ENCODE measurements at places on chromosomes 16 and 17. TPM values are rescaled to one million over a fixed set of nuclear protein-coding genes. Genes with fewer than 3 reads are reported as not detected.

DNA sequence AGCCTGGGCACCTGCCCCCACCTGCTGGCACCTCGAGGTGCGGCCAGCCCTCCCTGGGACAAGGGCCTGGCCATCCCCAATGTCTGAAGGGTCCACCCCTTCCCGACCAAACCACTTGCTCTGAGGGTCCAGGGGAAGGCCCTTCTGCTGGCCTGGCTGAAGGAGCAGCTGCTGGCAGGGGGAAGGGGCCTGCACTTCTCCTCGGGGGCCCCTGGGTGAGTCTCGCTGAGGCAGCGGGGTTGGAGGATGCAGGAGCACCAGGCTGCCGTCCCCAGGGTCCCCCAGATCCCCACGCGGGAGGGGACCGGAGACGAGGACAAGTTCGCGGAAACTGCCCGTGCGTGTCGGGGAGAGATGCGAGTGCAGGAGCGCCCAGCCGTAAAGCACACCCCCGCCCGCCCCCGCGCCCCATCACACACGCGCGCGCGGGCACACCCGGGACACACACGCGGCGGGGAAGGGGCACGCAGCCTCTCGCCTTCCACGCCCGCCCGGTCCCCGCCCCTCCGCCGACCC is 725 bp upstream of the CACNA1H start:
- H3K27ac ChIP-seq, result no peak overlapping the region
- peaks cover 7% of the 10 kb centered on the region for H3K27me3 ChIP-seq
- DNase-seq, result no peak
- no peaks in the 10 kb centered on the region for H3K36me3 ChIP-seq

TNFSF13 gene
- 3.5 TPM for total RNA-seq

- peaks cover 6% of the 10 kb centered on the region for H3K4me1 ChIP-seq
- no peak for DNase-seq
- H3K36me3 ChIP-seq, result no peaks in the 10 kb centered on the region
- H3K4me3 ChIP-seq, result no peak overlapping the region
These were observed 55.2 kb upstream of the MGAT5B start for GRCh38 chr17:76812968-76813367.

DNA sequence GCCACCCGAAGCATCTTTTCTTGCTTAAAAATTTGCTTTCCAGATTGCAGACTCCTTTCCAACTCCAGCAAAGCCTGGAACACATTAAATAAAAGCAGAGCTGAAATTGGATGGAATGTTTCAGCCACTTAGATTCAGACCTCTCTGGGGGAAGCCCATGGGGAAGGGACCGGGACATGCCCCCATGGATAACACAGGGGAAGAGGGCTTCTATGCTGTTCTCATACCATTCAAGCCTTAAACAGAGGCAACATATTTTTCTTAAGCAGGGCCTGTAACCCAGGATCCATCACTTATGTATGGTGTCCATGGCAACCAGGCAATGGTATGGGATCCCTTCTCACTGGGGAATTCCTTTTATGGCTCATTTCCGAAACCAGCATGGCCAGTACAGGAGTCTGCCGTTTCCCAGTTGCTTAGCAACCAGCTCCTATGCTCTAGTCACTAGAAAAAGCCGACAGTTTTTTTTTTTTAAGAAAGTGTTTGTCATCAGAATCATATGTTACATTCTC is 62.0 kb upstream of the MARCHF10 start:
- no peaks in the 10 kb centered on the region for H3K36me3 ChIP-seq
- peak; percentile 71 for DNase-seq
- peaks cover 36% of the 10 kb centered on the region for H3K4me1 ChIP-seq
- H3K27ac ChIP-seq, result peak overlapping the region; percentile 94
- H3K4me3 ChIP-seq, result peak overlapping the region; percentile 73

DNA sequence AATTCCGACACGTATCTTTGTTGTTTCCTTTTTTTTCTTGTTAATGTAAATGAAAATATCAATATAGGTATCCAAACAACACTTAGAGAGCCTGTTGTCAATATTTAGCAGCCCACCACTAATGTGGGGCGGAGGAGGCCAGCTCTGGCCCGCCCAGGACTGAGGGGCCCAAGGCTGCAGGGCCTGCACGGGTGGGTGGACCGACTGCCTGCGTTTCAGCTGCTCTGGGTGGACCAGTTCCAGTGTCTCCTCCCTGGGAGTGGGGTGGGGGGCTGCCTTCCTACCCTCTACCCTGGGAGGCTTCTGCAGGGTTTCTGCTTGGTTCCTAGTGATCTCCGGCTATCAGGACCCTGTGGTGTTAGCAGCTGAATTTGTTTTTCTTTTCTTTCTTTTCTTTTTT is 15.9 kb upstream of the ADGRG1 start:
- H3K36me3 ChIP-seq, result no peaks in the 10 kb centered on the region
- no peak overlapping the region for H3K27ac ChIP-seq
- no peaks in the 10 kb centered on the region for H3K27me3 ChIP-seq
- H3K4me1 ChIP-seq, result no peaks in the 10 kb centered on the region
- DNase-seq, result no peak

PRPF8 gene
- total RNA-seq, result 321 TPM

DNA sequence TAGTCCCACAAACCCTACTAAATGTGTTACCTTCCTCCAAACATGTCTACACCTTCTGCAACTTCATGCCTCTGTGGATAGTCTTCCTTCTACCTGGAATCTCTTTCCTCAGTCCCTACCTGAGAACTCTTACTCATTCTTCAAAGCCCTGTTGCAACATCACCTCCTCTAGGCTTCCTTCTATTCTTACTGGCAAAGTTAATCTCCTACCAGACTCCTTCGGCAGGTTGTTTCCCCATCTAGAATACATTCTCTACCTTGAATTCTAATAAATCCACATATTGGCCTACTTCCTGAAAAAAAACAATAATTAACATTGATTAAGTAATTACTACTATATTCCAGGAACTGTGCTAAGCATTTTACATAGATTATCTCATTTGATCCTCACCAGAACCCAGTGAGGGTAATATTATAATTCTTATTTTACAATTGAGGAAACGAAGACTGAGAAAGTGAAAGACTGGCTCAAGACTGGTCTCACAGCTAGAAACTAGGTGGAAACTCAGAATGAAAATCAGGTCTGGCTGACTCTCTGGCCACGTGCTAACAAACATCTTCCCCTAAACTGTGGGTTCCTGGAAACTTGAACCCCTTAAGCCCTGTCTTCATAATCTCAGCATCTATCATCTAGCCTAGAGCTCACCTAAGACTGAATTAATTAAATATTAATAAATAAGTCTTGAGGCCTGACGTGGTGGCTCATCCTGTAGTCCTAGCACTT is 4.6 kb upstream of the STAT3 start:
- no peaks in the 10 kb centered on the region for H3K36me3 ChIP-seq
- no peak overlapping the region for H3K4me3 ChIP-seq
- H3K4me1 ChIP-seq, result peaks cover 9% of the 10 kb centered on the region
- no peaks in the 10 kb centered on the region for H3K27me3 ChIP-seq
- no peak overlapping the region for H3K27ac ChIP-seq
- no peak for DNase-seq

GRCh38 chr17:37299257-37299980 is 76.4 kb upstream of the C17orf78 start:
- peaks cover 24% of the 10 kb centered on the region for H3K4me1 ChIP-seq
- DNase-seq, result no peak
- H3K4me3 ChIP-seq, result peak overlapping the region; percentile 47
- peaks cover 7% of the 10 kb centered on the region for H3K36me3 ChIP-seq

OR1A1 gene
- total RNA-seq, result not detected

- H3K27ac ChIP-seq, result no peak overlapping the region
- peaks cover 12% of the 10 kb centered on the region for H3K4me1 ChIP-seq
These were observed 27.0 kb downstream of the SLC7A5 start for GRCh38 chr16:87842209-87842869.

GRCh38 chr17:42406615-42407288 is 16.3 kb downstream of the CAVIN1 start:
- no peak overlapping the region for H3K4me3 ChIP-seq
- H3K27ac ChIP-seq, result no peak overlapping the region
- H3K4me1 ChIP-seq, result peaks cover 22% of the 10 kb centered on the region
- DNase-seq, result no peak
- H3K36me3 ChIP-seq, result peaks cover 6% of the 10 kb centered on the region

KRT38 gene
- total RNA-seq, result not detected

TEX19 gene
- total RNA-seq, result 0.14 TPM

- no peak overlapping the region for H3K27ac ChIP-seq
- DNase-seq, result no peak
- H3K4me1 ChIP-seq, result no peaks in the 10 kb centered on the region
- H3K27me3 ChIP-seq, result peaks cover 14% of the 10 kb centered on the region
- no peak overlapping the region for H3K4me3 ChIP-seq
These were observed 11.1 kb downstream of the NLRC5 start for GRCh38 chr16:57000271-57001025.

TBC1D3 gene
- not detected for total RNA-seq

DNA sequence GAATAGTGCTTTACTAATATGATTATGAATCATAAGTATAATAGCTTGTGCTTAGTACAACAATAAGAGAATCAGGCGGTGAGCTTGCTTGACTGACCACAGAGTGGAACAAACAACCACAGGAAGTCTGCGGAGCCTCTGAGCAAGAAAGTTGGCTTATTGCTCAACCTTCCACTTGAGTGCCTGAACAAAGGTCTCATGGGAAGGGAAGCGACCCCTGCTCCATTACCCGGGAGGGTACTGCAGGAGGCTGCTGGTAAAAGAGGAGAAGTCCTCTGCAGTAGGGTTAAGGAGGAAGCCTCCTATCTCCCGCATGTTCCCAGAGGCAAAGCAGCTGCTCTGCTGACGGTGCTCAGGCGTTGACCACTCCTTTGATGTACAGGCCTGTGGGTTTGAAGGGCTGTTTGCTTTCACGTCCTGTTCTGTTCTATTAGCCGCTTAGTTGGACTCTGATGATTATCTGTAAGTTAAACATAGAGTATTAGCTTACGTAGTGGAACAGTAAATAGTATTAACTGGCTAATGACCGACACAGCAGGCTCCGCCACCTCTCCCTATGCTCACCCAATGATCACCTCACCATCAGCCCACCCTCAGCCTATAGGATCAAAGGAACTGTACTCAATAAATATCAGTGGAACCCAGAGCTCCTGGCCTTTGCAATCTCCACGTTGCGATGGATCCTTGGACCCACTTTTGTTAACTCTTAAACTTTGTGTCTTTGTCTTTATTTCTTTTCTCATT is 17.5 kb downstream of the ALOX15B start:
- no peak for DNase-seq
- H3K4me3 ChIP-seq, result peak overlapping the region; percentile 35
- H3K27ac ChIP-seq, result peak overlapping the region; percentile 27

DNA sequence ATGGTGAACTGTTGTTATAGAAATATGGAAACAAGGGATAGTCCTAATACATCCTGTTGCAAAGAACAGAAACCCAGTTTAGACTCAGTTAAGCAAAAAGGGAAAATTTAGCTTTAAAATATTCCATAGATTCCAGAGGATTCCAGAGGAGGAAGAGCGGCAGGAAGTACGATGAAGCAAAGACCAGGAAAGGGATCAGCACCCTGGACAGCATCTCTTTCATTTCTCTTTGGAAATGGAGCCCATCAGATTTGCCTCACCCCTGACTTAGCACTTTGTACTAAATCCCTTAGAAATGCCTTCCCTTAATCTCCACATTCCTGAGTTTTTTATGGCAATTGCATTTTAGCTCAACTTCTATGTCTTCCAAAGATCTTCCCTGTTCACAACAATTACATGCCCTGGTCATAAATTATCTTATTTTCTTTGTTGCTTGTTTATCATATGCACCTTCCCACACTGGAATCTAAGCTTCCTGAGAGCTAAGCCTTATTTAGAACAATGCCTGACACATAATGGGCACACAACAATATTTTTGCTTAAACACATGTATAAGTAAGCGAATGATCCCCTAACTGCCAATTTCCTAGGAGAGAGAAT is 150.0 kb upstream of the RBFOX1 start:
- no peak for DNase-seq
- H3K4me1 ChIP-seq, result no peaks in the 10 kb centered on the region
- H3K27ac ChIP-seq, result no peak overlapping the region
- no peak overlapping the region for H3K4me3 ChIP-seq

RSPRY1 gene
- 49.9 TPM for total RNA-seq

DNA sequence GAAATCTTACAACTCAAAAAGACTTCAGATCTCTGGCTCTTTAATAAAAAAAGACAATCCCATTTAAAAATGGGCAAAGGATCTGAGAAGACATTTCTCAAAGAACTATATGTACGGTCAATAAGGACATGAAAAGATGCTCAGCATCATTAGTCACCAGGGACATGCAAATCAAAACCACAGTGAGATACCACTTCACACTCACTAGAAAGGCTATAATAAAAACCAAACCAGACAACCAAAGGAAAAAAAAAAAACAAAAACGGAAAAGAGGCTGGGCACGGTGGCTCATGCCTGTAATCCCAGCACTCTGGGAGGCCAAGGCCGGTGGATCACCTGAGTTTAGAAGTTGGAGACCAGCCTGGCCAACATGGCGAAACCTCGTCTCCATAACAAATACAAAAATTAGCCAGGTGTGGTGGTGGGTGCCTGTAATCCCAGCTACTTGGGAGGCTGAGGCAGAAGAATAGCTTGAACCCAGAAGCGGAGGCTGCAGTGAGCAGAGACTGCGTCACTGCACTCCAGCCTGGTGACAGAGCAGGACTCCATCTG is 1.7 kb upstream of the NPIPB7 start:
- peaks cover 5% of the 10 kb centered on the region for H3K36me3 ChIP-seq
- no peaks in the 10 kb centered on the region for H3K4me1 ChIP-seq
- H3K27me3 ChIP-seq, result no peaks in the 10 kb centered on the region

- H3K4me3 ChIP-seq, result no peak overlapping the region
- peaks cover 16% of the 10 kb centered on the region for H3K36me3 ChIP-seq
- peaks cover 37% of the 10 kb centered on the region for H3K4me1 ChIP-seq
- no peaks in the 10 kb centered on the region for H3K27me3 ChIP-seq
- no peak overlapping the region for H3K27ac ChIP-seq
- no peak for DNase-seq
These were observed 35.1 kb upstream of the SREBF1 start for GRCh38 chr17:17871913-17872312.

ATP6V0D1 gene
- total RNA-seq, result 94.4 TPM

MNT gene
- total RNA-seq, result 32.9 TPM

DNA sequence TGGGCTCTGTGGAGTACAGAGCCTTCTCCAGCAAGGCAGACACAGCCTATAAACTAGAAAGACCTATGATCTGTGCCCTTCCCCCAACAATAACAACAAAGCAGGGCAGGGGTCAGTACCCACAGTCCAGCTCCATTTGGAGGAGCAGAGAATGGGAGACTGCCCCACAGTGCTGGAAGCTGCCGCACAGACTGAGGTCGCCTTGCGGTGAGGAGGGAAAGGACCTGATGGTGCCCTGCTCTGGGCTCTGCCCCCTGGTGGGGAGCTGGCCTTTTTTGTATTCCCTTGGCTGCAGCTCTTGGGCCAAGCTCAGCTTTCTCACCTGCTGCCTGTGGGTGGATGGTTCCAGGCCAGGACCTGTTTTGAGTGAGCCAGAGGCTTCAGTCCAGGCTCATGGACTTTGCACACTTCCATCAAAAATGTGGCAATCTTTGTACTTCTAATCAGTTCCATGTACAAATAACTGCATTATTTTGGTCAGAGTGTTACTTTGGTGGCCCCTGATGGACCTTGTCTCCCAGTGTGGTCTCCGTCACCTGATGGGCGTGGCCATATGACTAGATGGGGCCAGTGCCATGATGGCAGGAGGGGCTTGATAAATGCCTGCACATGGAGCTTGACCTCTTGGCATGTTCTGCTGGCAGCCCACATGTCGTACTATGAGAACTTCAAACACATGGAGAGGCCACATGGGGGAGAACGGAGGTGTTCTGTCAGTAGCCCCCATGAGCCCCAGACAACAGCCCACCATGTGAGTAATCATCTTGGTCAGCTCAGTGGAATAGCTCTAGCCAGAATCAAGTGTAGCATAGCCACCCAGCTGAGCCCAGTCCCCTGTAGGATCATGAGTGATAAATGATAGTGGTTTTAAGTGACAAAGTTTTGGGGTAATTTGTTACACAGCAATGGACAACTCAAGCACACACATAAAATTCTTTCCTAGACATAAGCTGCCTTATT is 24.2 kb downstream of the B9D1 start:
- H3K4me3 ChIP-seq, result no peak overlapping the region
- DNase-seq, result no peak
- H3K27me3 ChIP-seq, result no peaks in the 10 kb centered on the region
- peak overlapping the region; percentile 48 for H3K27ac ChIP-seq
